ENCODE measurements at places on chromosomes 12 and 14.

- no peak for DNase-seq
Observed at GRCh38 chr12:125451408-125451807, 386.2 kb downstream of the AACS start.

DNA sequence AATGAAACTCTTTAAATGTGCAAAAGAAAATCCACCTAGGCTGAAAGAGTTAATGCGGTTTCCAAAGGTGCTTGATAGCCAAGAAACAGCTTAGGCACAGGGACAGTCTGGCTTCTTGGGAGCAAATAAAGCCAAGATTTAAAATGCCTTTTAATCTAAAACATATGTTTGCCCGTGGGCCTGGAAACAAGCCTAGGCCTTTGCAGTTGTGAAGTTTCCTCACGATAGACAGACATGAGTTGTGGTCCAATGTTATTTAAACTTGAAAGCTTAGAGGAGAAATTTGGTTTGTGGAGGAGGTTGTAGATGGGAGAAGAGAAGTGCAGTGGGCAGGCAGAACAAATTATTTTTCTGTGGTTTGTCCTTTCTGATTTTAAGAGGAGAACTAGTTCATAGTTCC, 29.8 kb downstream of the PROX2 start:
- DNase-seq, result no peak

- no peak for DNase-seq
Observed at GRCh38 chr12:6784761-6785160, 4.6 kb upstream of the CD4 start.

GRCh38 chr14:37453985-37454384, 141.1 kb downstream of the FOXA1 start:
- DNase-seq, result no peak

Data from activated T-cell treated with anti-CD3 and anti-CD28 coated beads, Interleukin-2, amount 50 U/mL, for 1 hour (primary cell).